ENCODE measurements at places on chromosomes 5 and 9. TPM values are rescaled to one million over a fixed set of nuclear protein-coding genes. Genes with fewer than 3 reads are reported as not detected.

DNA sequence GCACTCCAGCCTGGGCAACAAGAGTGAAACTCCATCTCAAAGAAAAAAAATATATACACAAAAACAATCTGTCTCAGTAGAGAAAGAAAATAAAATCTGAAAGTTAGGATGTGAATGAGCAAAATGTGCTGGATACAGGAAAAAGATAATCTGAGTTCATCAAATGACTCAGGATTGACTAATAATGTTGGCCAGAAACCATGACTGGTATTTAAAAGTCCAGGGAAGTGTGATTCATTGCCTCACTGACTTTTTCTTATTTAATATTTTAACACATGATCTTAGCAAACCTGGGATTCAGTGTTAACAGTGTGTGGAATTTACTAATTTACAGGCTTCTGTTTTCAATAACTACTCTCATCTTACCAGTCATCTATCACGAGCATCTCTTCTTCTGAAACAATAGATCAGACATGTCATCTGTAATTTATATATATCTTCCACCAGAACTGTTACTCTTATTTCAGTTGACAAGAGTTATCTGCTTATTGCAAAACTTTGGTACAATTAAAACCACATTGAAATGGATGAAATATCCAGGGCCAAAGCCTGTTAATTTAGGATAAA, 256.7 kb downstream of the CDH12 start:
- DNase-seq = no peak

GRCh38 chr5:82817897-82818676, 259.1 kb downstream of the TMEM167A start:
- no peak for DNase-seq

DNA sequence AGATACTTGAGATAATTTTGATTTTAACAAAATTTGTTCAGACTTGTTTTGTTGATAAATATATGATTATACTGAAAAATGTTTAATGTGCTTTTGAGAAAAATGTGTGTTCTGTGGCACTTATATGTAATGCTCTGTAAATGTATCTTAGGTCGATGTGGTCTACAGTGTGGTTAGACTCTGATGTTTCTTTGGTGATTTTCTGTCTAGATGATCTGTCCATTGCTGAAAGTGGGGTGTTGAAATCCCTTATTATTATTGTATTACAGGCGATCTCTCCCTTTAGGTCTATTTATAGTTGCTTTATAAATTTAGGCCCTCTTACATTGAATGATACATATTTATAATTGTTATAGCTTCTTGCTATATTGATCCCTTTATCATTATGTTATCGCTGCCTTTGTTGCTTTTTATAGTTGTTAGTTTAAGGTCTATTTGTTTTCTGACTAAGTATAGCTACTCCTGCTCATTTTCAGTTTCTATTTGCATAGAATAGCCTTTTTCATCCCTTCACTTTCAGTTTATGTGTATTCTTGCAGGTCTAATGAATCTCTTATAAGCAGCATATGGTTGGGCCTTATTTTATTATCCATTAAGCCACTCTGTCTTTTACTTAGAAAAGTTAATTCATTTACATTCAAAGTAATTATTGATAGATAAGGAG, 124.3 kb downstream of the MRPS30 start:
- no peak for DNase-seq

GRCh38 chr5:118776755-118777154, 211.6 kb downstream of the DTWD2 start:
- DNase-seq = no peak

- no peak for DNase-seq
These were observed 92.6 kb downstream of the CWC27 start for GRCh38 chr5:64861281-64861680.

- DNase-seq = peak; percentile 58
These were observed 185.5 kb upstream of the OTULINL start for GRCh38 chr5:14396066-14396465.

DNA sequence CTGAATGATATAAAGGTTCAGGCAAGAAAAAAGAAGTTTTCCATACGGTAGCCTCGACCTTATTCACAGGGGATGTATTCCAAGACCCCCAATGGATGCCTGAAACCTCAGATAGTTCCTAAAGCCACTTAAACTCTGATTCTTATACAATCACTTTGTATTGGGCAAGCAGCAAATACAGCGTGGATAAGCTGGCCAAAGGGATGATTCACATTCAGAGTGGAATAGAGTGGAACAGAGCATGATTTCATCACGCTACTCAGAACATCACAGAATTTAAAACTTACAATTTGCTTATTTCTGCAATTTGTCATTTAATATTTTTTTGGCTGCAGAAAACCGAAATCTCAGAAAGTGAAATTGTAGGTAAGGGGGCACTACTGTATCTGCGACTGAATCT, 40.5 kb upstream of the CDH18 start:
- DNase-seq = no peak

DNA sequence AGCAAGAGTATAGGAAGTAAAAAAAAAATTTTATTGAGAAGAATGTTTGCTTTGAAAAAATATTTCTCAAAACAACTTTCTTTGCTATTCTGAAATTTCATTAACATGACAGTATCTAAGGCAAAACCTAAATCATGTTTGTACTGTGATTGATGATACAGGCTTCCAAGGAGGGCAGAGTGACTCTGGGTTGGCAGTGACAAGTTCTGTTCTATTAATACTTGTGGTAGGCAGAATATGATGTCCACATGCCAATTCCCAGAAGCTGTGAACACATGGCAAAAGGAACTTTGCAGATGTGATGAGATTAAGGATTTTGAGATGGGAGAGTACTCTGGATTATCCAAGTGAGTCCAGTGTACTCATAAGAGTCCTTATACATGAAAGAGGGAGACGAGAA, 16.6 kb downstream of the CCDC125 start:
- DNase-seq = no peak

DNA sequence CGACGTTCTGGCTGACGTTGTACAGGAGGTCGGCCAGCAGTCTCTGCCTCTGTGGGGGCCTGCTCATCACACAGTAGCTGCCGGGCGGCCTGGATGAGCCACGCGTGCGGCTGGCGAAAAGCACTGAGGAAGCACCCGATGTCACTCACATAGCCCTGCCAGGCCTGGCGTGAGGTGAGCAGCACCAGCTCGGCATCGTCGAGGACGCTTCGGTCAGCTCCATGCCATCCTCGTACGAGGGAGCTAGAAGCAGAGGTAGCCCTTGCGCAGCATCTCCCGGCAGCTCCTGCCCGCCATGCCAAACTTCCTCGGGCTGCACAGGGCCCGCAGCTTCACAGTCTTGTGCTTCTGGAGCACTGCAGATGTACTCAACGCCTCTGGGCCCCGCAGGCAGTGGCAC, 6.2 kb downstream of the NDUFB6 start:
- DNase-seq = no peak

DNA sequence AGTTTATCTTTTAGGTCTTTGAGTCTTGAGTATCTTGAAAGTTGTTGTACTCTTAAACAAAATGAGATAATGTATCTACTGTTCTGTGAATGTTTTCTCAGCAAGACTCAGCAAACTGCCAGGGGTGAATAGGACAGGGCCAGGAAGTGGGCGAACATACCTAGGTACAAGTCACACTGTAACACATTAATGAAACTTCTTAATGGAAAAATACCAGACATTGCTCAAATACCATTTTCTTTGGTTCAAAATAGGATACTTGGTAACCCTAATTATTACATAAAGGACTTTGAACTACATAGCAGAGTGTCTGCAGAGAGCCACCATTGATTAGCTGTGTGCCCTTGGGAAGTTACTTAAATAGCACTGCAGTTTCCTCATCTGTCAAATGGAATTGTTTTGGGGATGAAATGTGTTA, 197.5 kb downstream of the ARHGEF28 start:
- no peak for DNase-seq

GNA14 gene
- total RNA-seq = 10.4 TPM

GRCh38 chr5:103624675-103625074, 62.1 kb upstream of the NUDT12 start:
- DNase-seq = no peak

DNA sequence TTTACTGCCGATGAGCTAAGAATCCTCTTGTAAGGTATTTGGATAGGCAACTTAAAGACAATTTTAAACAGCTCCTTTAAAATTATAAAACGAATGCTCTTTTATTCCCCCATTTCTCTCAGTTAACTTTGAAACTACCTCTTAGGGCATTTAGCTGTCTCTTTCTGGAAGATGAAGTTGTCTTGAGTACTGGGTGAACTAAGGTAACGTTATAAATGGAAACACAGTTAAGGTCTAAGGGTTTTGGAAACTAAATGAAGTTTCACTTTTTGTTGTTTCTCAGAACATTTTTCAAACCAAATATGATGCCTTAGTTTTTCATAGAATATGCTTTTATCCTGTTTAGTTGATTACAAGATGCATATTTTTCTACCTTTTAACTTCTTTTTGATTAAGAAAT, 6.8 kb downstream of the UBE2R2 start:
- DNase-seq = no peak

CTXN3 gene
- total RNA-seq = 0.35 TPM

NEUROG1 gene
- not detected for total RNA-seq

CAVIN4 gene
- 0.13 TPM for total RNA-seq

GRCh38 chr5:107476783-107477182, 194.0 kb downstream of the EFNA5 start:
- DNase-seq = no peak

PRKAA1 gene
- total RNA-seq = 104 TPM

TRPM3 gene
- total RNA-seq = 11.4 TPM

DNA sequence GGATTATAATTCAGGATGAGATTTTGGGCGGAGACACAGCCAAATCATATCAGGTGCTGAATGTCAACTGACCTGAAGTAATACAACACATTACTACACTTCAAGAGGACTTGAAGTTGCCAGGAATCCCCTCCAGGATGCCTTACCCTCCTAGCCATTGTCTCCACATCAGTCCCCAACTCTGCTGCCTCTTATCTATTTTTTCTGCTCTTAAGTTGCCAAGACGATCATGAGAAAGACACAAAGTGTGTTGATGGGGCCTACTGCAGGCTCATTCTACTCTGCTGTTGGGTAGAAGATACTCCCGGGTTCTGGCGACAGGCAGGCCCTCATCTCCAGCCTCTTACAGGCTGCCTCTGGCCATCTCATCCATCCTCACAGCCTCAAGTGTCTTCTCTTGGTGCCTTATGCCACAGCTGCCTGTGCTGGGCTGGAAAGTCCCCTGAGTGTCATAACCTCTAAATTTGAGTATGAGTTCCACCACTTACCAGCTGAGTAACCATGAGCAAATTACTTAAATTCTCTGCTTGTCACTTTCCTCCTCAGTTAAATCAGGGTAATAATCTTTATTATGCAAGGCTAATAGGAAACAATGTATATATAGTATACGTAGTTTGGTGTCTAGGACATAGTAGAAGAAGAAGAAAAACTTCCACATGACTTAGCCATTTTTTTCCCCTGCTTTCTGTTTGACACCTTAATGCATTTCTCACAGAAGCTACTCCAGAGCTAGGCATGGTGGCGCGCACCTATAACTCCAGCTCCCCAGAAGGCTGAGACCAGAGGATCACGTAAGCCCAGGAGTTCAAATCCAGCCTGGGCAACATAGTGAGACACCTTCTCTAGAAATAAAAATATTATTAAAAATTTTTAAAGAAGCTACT, 73.0 kb upstream of the SNX2 start:
- DNase-seq = no peak

- DNase-seq = no peak
These were observed 131.4 kb downstream of the CD180 start for GRCh38 chr5:67065237-67065636.

- DNase-seq = no peak
These were observed at the start of gene LVRN for GRCh38 chr5:115962239-115962564. Gene LVRN, plus strand, starts transcription at chr5:115962475. Its CDS starts 143 bp downstream, at chr5:115962618.

PURA gene
- 31.6 TPM for total RNA-seq

DNA sequence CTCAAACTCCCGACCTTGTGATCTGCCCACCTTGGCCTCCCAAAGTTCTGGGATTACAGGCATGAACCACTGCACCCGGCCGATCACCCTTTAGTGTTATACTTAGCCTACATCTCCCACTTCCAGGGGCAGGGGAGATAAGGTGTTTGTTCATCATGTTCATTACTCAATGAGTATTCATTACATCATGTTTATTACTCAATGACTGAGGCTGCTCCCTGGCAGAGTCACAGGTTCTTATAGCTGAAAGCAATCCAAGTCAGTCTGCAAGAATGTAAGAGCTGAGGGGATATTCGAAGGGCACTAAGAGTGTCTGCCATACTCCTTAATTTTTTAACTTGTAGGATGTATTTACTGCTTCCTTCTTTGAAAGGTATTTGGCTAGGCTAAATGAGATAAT, 214.2 kb downstream of the SPATA31D1 start:
- no peak for DNase-seq

FYB1 gene
- total RNA-seq = 53.7 TPM

CDO1 gene
- 3.0 TPM for total RNA-seq

GRCh38 chr5:133412661-133413060, 199.7 kb downstream of the FSTL4 start:
- no peak for DNase-seq

GRCh38 chr5:32201122-32201753, 27.1 kb upstream of the GOLPH3 start:
- DNase-seq = no peak

- peak; percentile 93 for DNase-seq
These were observed at the start of gene ZNF354C for GRCh38 chr5:179060116-179061008. Gene ZNF354C, plus strand, starts transcription at chr5:179060373. Its CDS starts 1,696 bp downstream, at chr5:179062069.

CA9 gene
- total RNA-seq = 0.85 TPM

AK8 gene
- 6.3 TPM for total RNA-seq

DNA sequence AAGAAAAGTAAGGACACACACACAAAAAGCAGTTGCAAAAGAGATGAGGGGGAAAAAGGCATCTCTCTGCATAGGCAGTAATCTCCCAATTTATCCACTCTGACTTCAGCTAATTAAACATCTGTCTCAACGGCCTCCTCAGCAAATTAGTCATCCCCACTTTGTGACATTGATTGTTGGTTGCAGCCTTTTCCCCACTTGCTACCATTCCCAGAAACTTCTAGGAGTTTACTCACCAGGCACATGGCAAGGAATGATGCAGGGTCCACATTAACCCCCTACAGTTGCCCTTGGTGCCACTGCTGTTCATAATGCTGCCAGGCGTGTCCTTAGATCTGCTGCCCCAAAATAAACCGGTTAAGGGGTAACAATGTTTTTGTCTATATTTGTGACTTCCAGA, 174.6 kb downstream of the MAPKAP1 start:
- DNase-seq = no peak

DNA sequence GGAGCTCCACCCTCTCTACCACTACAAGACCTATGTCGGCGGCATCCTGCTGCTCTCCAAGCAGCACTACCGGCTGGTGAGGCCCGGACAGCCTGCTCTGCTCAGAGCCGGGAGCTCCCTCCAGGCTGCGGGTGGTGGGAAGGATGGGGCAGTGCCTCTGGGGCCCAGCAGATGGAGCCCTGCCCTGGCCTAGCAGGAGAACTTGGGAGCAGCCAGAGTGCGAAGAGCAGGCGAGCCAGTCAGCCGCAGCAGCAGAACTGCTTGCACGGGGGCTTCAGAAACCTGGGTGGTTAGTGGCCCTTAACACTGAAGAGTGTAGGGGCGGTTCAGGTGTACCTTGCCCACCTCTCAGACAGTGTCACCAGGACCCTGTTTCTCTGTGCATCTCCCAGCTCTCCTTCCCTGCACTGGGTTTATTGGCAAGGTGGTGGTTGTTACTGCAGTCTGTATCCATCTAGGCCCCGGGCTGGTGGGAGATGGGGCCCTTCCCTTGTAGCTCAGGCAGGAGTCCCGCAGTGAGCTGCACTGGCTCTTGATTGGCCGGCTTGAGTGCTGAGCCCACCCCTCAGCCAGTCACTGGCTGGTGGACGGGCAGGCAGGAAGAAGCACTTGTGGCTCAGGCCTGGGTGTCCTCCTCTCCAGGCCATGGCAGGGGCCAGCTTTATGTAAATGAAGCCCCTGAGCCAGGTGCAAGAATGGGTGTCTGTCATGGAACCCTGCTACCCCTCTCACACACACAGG, 7.7 kb downstream of the B4GALT7 start:
- peak; percentile 92 for DNase-seq
